HCEC 1CT (cell line): ENCODE measurements at places on chromosomes 6 and 20.
A peak's percentile ranks its signal among the peaks of the same experiment; 100 is the strongest.

GRCh38 chr20:3193806-3194616 is 10.5 kb downstream of the DDRGK1 start:
- no peak for DNase-seq

GRCh38 chr20:52996658-52997057 is 24.5 kb downstream of the TSHZ2 start:
- DNase-seq = no peak

GRCh38 chr6:138559143-138559542 is 59.8 kb upstream of the NHSL1 start:
- no peak for DNase-seq

DNA sequence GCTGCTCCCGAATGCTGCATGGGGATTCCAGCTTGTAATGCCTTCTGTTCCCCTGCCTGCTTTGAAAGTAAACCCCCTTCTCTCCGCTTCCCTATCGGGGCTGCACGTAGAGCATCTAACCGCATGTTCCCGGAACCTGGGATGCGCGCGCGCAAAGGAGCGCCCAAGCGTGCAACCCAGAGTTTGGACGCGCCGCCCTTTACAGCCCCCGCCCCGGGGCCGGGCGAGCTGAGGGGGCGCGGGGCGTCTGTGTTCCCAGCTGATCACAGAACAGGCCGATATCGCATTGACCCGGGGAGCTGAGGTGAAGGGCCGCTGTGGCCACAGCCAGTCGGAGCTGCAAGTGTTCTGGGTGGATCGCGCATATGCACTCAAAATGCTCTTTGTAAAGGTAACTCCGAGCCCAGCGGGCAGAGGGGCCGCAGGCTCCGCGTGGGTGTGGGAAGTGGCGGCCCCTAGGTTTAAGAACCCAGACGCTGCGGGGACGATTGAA is 1.4 kb downstream of the LAMP5 start:
- DNase-seq = no peak

GRCh38 chr6:161186173-161186769 is 87.6 kb downstream of the AGPAT4 start:
- peak; percentile 93 for DNase-seq

DNA sequence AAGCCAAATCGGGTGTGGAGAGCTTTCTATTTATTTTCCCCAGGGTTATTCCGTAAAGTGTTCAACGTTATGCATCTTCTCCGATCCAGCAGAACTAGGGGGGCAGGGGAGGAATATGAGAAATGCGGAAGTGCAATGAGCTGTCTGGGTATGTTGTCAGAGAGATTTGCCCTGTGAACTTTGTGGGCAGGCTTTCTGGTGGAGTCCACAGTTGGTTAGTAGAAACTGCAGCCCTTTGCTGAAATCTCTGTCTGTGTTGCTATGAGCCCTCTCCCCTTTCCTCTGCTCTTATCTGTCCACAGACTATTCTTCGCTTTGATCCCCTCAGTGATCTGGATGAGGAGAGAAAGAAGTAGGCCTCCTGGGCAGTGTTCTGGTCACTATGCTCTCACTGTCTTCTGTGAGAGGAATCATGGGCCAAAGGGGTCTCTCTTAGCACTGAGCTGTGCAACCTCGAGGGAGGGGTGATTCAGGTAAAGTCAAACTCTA is 158.9 kb upstream of the FUT9 start:
- no peak for DNase-seq

DNA sequence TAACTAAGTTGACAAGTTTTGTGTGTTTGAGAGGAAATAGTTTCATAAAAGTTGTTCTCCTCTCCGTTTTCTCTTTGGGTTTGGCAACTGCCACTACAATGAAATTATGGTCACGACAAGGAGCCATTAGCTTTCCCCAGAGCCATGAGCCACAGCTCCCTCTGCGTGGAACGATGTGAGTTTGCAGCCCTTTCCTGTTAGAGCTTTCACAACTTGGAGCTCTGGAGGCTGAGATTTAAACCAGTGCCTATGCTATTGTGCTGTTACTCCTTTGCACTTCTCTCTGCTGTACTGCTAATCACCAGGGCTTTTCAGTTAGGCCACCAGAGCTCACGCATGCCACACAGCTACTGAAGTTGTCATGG is 29.3 kb upstream of the TXNDC5 start:
- no peak for DNase-seq

DNA sequence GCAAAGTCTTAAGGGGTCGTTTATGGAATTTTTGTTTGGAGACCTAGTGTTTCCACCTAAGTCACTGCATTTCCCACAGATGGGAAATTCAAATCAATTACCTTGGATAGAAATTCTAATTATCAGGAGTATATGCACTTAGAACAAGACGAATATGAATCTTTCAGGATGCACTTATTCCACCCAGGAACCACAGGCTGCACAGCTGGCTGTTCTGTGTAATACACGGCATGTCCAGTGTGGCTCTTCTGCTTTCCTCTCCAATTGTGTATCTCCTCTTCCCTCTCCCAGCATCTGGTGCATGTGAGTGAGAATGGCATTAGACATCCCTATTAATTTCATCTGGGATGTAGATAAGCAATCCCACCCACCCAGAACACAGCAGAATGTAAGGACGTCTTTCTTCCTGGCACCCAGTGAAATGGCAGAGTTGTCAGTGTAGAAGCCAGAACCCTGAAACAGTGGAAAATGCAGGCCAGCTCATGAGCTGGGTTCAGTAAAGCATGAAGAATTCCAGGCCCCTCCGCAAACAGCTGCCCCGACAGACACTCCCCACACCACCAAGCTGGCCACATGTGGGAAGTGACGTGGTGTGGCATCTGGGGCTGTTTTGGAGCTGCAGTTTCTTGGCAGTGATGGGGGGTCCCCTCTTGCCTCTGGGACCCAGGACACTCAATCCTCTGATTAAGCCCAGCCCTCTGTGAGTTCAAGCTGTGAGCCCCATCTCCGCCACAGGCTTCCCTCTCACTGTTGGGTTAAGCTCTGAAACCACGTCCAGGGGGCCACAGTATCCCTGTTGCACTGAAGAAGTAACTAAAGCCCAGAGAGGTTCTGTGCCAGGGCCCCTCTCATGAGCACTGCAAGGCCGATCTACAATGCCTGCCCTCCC is 180.1 kb upstream of the CST7 start:
- no peak for DNase-seq

- no peak for DNase-seq
Measured at GRCh38 chr20:36883977-36884535, 8.1 kb downstream of the TLDC2 start.
